T-helper 2 cell (primary cell): ENCODE measurements at places on chromosomes 6 and 20.

DNA sequence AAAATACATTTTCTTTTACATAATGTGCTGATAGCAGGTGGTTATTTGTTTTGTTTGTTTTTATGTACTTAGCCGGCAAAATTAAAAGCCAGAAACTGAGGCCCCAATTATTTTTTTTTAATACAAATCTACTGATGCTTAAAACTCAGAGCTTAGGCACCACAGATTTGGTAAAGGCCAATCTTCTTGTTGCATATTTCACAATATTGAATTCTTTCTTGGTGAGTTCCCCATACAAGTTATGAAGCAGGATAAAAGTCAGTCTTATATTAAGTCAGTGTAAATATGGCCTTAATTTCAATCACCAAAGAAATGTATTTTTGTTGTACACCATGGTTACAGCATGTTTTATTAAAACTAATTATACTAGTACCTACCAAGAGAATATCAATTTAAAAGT is 16.3 kb upstream of the ZDHHC14 start:
- DNase-seq = no peak

- no peak for DNase-seq
These were observed 153.8 kb downstream of the RIMS1 start for GRCh38 chr6:72040111-72040510.

DNA sequence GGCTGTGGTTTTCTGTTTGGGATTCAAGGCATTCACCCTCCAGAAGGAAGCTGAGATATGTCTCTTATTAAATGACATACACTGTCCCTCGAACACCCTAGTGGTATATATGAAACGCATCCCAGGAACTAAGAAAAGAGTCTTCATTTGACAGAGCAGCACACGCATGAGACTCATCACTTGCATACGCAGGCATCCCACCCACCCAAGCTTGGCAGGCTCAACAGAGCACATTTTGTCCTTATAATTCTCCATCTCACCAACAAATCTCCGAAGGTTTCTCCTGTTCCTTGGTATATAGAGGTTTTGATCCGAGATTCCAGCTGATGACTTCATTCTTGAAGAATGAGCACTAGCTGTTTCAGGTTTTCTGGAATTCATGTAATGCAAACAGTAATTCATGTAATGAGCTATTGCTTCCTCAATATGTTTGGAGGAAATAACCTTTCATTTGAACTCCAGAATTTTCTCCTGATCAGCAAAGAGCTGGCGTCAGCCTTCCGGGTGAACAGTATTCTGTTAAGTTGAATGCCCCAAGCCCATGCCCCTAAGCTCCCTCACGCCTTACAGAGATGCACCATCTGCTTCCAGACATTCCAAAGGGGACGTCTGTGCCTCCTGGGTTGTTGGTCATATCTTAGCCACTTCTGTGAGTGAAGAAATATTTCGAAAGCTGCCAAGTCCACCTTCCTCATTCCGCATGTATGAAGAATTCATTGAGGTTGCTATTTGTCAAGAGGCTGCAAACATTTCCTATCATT is 66.0 kb upstream of the CDH4 start:
- DNase-seq = no peak

- DNase-seq = no peak
These were observed 24.2 kb downstream of the ANKEF1 start for GRCh38 chr20:10059006-10059405.

DNA sequence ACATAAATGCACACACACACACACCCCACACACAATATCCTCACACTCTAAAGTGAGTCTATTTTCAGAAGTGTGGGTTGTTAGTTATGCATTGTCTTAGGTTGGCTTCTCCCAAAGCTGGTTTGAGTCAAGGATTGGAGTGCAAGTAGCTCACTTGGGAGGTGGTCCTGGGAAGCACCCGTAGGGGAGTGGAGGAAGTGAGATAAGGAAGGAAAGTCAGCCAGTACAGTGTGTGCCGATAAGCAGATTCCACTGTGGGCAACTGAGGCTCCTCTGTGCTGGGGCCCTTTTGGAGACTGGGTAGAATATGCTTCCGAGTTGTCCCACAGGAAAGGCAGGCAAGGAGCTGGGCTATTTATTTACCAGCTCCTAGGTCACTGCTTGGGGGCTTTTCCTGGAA is 67.2 kb downstream of the PLCB4 start:
- DNase-seq = no peak

DNA sequence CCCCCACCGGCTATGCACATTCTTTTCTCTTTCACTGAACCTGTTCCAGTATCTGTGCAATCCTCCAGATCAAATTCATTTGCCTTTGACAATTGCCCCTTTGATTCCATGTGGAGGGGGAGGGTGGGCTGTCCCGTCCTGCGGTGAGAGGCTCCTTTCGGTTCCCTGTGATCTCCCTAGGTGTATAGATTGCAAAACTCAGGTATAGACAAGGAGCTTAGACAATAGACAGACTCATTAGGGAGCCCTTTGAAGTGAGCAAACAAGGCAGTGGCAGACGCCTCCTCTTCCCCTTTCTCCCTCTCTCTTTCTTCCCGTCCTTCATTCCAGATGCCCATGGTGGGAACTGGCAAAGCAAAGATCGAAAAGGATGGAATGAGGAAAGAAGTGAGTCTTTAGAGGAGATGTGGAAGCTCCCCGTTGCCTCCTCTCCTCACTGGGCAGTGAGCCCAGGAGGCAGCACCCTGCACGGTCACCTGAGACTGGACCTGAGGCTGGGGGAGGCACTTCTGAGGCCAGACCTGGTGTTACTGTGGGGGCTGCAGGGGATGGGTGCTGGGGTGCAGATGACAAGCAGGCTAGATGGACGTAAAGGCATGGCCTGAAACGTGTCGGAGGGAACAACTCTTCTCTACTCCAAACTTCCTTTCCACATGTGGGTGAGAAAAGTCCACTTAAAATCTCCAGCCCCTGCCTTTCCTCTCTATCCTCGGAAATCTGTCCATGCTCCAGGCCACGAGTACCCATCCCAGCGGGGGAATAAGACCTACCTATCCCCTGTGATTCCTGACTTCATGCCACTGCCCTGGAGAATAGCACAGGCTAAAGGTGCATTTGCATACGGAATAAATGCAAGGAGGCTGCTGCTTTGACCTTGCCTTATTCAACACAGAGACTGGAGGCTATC is 256.6 kb upstream of the FOXQ1 start:
- DNase-seq = no peak

DNA sequence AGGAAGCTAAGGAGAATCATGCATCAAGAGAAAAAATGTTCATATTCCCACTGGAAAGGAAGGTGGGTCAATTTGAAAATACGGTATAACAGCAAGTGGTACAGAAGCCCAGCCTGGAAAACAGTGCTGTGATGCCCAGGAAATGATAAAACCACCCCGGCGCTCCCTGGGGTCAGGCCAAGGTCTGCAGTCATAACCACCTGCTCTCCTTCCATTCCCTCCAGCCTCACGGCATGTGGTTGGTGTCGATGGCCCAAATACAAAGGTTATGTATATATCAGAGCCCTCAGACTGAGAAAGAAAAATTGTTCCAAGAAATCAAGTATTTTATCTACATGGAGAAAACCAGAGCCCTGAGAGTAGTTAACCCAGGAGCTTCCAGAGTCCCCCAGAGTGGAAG is 208.1 kb upstream of the CDYL start:
- no peak for DNase-seq

DNA sequence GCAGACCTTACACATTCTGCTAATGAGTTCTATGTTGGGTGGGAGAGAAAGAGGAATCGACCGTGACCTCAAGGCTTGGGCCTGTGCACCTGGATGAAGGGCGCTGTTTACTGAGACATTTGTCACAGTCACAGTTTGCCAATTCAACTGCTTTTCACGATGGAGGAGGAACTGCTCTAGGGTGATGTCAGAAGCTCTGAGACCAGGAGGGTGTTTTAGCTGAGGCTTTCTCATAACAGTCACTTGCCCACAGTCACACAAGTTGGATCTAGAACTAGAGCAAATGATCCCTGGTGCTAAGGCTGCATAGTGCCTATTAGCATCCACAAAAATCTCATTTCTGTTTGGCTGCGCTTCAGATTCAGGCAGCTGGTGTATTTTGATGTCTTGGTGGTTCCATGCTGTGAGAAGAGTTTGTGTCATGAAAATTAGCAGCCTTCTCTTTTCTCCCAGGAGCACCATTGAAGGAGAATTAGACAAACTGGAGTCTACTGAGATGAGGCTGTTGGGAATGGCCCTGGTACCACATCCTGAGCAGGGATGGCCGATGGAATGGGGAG is 83.3 kb upstream of the TGM3 start:
- no peak for DNase-seq

DNA sequence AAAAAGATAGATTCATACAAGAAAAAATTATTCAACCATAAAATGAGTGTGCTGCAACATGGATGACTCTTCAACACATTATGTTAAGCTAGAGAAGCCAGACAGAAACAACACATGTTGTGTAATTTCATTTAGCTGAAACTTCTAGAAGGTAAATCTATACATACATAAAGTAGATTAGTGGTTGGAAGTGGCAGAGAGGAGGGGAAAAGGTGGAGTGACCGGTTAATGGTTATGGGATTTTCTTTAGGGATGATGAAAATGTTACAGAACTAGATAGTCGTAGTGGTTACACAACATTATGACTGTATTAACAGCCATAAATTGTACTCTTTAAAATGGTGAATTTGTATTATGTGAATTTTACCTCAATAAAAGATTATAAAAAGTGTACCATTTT is 304.1 kb upstream of the SLC35B3 start:
- DNase-seq = no peak

DNA sequence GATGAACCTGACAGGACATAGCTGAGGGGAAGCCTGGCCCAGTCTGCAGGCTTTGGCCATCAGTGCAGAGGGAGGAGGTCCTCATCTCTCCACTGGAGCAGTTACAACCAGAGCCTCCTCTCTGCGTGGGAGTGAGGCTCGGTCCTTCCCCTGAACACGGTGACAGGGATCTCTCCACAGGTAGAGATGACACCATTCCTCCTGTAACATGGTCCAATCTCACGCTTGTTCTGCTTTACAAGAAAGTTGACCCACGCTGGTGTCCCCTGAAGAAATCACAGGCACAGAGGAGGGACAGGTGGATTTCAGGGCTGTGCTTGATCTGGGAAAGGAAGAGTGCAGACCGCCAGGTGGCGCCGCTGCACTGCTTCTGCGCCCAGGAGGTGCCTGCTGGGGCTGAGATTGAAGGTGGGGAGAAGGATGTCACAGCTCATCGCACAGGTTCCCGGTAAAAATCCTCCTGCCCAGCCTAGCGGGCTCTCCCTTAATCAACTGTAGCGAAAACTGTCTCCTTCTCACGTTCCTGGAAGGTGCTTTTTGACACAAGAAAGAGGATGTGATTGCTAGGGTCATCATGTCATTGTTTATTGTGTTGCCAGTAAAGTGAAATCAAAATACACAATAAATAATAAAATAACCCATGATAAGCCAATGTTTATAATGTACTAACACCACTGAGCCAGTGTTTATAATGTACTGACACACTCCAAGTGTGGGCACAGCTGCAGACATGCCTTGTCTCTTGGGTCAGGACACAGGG is 20.4 kb downstream of the HLA-G start:
- peak; percentile 75 for DNase-seq

- DNase-seq = no peak
These were observed 20.0 kb upstream of the GSTA3 start for GRCh38 chr6:52929321-52930164.

DNA sequence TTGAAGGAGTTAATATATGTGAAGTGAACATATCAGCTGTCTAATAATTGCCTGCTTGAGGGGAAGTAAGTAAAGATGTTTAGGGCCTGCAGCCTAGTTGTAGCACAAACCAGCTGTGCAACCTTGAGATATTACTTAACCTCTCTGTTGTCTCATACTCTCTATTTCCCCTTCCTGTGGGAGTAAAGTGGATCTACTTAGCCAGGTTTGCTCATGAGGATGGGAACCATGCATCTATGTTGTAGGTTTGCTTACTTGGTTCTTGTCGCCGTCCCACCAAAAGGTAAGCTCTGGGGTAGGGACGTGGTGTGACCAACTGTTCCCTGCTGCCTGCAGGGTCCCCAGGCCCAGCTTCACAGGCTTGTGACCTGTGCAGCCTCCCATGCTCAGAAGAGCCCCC is 362.7 kb upstream of the SULF2 start:
- DNase-seq = no peak

DNA sequence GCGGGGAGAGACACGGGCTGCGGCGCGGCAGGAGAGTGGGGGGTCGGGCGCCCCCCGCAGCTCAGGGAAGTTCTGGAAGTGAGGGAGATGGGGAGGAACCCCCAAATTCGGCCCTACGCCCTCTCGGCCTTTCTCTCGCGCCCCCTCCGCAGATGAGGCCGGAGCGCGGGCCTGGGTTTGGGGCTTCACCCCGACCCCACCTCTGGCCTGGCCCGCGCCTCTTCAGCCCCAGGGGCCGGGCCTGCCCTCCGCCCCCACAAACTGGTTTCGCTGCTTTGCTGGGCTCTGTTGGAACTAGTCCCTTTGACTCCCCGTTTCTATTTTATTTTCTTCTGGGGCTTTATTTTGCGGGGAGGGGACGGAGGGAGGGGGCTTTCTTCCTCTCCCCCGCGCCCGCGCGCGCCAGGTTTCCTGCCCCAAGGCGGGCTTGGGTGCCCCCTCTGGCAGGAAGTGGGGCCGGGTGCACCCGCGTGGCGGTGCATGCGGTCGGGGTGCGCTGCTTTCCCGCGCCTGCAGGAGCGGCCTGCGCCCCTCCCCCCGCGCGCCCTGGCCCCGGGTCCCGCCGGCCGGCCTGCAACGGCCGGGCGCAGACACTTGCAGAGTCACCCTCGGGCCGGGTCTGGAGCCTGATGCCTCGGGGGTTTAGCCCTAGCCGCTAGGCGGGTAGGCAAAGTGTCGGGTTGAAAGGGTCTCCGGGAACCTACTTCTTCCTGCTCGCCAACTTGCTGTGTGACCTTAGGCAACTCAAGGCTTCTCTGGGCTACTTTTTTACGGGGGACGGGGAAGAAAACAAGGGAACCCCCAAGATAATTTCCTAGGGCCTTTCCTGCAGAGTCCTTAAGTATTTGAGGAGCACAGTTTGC is 1.3 kb downstream of the HMGA1 start:
- DNase-seq = peak; percentile 87

DNA sequence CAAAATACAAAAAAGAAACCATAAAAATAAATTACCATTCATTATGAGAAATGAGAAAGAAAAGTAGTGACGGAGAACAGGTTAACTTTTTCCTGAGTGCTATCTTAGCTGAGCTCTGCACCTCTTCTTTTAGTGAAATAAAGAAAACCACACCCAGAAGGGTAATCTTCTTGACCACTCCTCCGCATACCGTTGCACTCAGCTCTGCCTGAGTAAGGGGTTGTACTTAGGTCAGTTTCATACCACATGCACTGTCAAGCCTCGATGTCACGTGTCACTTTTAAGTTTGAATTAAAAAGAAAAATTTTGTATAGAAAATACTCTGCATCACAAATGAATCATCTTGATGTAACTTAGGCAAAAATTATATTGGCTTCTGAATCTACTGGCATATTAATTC is 2.8 kb downstream of the EZR start:
- peak; percentile 49 for DNase-seq
